RKO (cell line): ENCODE measurements at places on chromosomes 11 and 22.

GRCh38 chr22:46858181-46858771, 95.8 kb downstream of the TBC1D22A start:
- no peak for DNase-seq

- no peak for DNase-seq
Measured at GRCh38 chr22:49720279-49720959, 107.3 kb downstream of the BRD1 start.

DNA sequence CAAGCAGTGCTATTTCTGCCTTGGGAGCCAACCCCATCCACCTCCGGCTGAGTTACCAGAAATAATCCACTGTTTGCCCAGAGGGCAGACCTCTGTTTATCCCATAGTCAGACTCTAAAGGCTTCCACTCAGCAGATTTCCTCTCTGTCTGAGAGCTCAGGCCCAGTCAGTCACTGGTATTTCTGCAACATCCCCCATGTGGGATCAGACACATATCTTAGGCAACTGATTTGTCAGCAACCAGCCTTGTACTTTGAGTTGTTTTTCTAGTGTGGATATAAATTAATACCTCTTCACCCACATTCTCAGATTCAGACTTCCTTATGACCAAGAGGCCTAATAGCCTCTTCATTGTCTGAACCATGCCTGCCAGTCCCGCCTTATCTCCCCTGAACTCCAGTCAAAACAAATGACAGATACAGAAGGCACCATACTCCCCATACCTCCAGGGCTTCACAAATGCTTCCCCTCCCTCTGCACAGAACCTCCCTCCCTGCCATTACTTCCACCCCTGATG, 193.6 kb downstream of the FAM76B start:
- DNase-seq = no peak

DNA sequence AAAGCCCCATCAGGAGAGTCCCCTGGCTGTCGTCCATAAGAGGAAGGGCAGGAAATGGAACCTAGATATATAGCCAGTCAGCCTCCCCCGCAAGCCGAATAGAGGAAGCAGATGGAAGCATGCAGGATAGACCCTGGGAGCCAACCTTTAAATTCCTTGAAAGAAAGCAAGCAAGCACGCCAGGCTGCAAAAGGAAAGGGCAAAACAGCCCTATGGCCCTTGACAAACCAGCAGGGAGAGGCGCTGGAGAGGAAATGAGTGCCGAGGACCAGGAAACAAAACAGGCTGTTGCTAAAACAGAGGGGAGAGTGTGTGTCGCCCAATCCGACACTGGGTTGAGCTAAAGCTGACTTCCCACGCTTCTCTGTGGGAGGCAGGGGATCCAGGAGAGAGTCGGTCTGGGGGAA, 203.5 kb upstream of the MTNR1B start:
- no peak for DNase-seq

- no peak for DNase-seq
Measured at GRCh38 chr11:26324270-26324669, 7.7 kb upstream of the ANO3 start.

DNA sequence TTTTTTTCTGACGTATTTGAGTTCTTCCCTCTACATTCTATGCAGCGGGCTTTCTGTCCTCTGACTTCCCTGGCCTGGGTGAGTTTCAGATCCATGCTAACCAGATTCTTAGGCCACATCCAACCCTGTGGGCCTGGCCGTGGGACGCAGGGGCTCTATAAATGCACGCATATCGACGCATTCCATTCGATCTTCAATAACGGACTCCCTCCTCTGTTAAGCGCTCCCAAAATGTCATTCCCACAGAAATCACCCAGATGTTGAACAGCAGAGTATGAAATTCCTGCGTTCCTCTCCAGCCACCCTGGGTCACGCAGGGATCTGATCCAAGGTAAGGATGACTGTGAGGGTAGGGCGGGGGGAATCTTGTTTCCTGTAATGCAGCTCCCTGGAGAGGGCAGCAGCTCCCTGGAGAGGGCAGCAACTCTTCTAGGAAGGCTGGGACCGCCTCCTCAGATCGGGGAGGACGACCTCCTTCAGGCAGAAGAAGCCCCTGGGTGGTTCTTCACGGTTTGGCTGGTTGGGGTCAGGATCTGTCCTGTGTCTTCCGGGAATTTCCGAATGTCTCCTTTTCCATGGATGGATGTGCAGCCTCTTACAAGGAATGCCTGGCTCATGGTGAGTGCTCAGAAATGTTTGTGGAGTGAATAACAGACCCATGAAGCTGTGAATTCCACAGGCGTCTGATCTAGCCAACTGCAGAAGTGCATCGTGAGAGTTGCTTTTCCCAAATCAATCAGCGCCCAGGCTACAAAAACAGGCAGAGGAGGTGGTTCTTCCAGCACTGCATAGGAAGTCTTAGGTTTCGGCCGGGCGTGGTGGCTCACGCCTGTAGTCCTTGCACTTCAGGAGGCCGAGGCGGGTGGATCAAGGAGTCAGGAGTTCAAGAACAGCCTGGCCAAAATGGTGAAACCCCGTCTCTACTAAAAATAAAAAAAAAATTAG, 12.2 kb downstream of the MRGPRD start:
- DNase-seq = no peak

DNA sequence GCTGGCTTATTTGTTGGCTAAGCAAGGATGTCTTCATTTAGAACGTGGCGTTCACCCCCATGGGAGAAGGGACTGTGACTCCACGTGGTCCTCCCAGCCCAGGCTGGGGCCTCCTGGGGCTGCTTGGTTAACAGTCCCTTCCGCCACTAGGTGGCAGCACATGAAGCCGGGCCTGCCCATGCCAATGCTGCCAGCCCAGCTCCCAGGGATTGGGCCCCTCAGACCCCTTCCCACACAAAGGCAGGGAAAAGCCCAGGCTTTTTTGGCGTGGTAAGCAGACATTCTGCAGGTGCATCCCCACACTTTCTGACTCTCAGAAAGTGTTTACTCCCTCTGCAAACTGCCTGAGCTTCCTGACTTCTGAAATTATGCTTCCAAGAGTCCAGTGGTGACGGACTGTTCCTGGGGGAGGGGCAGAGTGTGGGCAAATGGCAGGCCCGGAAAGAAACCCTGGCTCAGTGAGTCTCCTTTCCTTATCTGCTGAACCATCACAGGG, 3.1 kb downstream of the CBX6 start:
- DNase-seq = peak; percentile 67

DNA sequence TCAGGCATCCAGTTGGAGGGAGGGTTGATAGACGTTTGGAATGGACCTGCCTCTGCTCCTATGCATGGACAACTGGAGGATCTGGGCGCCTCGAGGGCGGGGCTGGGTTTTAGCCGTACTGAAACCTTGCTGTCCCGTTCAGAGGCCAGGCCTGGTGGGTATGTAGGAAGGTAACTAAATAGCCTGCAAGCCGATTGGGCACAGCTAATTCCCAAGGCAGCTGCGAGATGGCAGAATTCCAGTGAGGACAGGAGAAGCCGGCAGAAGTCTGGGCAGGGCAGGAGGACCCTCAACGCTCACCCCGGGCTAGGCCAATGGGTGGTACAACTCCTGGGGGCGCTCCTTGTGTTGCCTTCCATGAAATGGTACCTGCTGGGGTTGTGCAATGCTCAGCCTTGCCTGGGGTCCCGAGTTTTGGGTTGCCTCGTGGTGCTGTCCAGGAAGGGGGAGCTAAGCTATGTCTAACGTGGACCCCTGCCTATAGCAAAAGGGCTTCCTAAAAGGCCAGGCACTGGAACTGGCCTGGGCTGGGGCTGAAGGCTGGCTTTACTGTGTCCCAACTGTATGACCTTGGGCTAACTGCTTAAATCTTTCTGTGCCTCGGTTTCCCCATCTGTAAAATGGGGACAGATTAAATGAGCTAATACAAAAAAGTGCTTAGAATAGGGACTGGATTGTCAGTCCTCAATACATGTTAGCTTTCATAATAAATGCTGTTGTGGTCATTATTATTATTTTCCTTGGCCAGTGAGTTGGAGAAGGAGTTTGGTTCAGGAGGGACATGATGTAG, 30.1 kb upstream of the CD82 start:
- no peak for DNase-seq

DNA sequence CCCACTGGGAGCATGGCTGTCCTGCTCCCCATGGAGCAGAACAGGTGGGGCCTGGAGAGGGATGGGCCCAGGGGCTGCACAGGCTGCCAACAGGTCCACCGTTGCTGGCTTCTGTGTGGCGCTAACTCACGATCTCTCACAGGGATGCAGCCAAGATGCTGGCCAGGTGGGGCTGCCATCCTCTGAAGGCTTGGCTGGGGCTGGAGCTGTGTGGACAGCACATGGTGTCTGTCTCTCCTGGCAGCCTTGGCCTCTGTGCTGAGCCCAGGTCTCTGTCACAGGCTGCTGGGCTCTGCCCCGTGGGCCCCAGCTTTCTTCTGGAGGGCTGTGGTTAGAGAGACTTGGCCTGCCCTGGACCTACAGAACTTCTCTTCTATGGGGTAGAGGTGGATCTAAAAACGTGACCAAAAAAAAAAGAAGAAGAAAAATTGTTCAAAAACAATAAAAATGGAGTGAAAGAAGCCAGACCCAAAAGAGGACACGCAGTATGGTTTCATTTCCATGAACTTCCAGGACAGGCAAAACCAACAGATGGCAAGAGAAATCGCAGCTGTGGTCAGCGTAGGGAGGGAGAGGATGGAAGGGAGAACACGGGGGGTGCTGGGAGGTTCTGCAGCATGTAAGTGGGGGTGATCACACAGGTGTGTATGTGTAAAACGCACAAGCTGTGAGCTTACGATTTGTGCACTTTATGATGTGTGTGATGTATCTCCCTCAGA, 12.2 kb downstream of the PARVG start:
- no peak for DNase-seq

DNA sequence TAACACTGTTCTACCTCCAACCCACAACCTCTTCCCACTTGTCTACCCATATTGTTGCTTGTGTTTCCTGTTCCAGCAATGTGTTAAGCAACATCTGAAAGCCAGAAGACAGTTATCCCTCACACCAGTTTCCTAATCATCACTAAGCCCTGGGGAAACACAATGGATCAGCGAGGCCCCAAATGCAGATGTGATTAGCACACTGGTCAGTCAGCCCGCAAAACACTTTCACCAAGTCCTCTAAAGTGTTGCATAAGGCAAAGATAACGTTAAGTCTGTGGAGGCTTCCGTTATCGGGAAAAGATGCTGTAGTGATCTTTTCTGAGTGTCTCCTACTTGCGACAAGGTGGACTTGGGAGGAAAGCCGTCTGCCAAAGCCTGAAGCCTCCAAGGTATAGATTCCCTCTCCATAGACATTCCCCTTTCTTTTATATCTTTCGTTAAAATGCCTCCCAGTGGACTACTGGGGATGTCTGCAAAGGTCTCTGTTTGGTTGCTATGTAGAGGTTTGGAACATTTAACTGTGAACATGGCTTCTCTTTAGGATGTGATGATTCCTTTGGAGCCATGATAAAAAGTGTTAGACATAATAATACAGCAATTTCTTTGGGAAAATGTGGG, at the start of gene MS4A3:
TSS of gene MS4A3 (plus strand) at position 317 of the 621 bp plus-strand sequence. CDS start 4,496 bp downstream, outside the sequence.
- DNase-seq = no peak

GRCh38 chr11:59010708-59011107, 71.4 kb downstream of the GLYATL1 start:
- no peak for DNase-seq

DNA sequence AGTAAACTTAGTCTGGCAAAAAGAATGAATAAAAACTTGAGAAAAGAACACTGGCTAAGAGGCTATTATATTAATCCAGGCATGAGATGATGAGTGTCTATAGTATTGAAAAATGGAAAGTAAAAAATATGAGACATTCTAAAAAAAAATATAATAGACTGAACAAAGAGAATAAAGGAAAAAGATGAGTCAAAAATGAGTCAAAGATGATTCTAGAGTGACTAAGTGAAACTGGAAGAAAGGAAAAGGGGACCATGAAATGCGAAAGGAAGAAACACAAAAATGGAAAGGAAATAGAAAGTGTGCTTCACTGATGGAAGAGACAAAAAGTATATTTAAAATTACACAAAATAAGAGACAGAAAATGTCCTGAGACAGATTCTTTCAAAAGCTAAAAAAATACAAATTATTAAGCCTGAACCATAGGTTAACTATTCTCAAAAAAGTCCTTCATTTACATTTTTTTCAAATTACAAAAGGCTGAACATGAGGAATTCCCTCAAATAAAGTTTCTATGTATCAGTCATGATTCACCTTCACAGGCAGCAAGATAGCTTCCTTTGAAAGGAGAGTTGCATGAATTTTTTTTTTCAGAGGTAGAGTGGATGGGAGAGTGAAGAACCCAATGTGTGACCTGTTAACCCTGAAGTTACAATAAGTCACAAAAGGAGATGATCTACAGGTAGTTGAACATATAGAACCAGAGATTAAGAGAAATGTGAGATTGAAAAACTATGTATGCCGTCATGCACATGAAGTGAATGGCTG, 75.2 kb downstream of the EIF3M start:
- DNase-seq = peak; percentile 70

DNA sequence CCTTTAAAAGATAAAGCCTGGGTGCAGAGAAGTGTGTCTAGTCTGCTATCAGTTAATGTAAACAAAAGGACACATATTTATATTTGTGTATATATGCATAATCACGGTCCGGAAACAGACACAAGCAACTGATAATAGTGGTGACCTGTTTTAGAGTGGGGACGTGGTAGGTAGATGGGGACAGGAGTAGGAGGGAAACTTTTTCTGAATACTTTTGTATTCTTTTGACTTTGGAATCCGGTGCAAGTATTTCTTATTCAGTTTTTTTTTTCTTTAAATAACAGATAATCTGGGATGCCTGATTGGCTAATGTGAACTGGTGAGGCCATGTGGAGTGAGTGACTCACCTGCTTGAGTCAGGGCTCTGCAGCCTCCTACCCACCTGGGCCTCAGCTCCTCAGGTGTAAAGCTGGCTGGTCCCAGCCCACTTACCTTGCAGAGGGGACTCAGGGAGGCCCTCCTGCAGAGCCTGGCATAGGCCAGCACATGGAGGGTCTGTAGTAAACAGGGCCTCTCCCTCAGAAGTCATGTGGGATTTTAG, 15.3 kb downstream of the MICAL2 start:
- no peak for DNase-seq

GRCh38 chr11:94077552-94078293, 50.9 kb upstream of the PANX1 start:
- no peak for DNase-seq

DNA sequence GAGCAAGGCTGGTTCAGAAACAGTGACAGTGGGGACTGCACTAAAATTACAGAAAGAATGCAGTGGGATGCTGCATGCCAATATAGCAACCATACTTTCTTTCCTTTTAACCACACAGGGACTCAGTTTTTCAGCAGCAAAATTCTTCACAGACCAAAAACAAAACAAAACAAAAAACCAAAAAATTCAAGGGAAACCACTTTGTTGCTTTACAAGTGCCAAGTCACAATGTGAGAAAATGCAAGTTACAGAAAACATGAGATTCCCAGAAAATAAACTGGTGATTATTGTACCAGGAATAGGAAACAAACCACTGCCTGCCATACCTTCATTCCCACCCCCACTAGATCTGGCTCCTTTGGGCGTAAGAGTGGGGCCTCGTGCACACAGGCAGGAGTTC, 52.6 kb downstream of the TENM4 start:
- no peak for DNase-seq

- DNase-seq = no peak
Measured at GRCh38 chr11:14110629-14111028, 148.1 kb downstream of the SPON1 start.

- DNase-seq = no peak
Measured at GRCh38 chr11:12229450-12230229, 119.2 kb downstream of the MICAL2 start.

GRCh38 chr11:42179216-42179615, 719.8 kb upstream of the LRRC4C start:
- DNase-seq = no peak

- DNase-seq = no peak
Measured at GRCh38 chr22:50009765-50010675, 2.5 kb downstream of the IL17REL start.

- no peak for DNase-seq
Measured at GRCh38 chr11:837189-837989, 4.6 kb downstream of the CD151 start.
